ENCODE measurements at places on chromosomes 13 and 19. TPM values are rescaled to one million over a fixed set of nuclear protein-coding genes. Genes with fewer than 3 reads are reported as not detected.

Gene TSEN34
- total RNA-seq, result 34.7 TPM

Gene TUBA3C
- total RNA-seq, result not detected

Gene MISP
- total RNA-seq, result 15.9 TPM

DNA sequence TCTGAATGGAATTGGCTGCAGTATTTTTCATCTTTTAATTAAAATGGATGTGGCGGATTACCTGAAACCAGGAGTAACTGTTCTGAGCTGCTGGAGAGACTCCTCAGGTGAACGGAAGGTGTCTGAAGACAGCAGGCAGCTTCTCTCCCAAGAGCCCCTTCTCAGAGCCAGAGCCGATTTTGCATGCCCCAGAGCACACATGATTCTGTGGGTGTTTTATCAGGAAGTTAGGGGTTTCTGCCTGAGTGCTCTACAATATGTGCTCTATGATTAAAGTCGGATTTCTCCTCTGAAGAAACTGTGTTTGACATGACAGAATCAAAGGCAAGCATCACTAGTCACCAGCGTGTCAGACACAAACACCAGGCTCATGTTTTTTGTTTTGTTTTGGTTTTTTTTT lies 60.7 kb upstream of the MCF2L start:
- no peaks in the 10 kb centered on the region for H3K36me3 ChIP-seq
- peaks cover under 1% of the 10 kb centered on the region for H3K4me1 ChIP-seq
- H3K27ac ChIP-seq, result no peak overlapping the region
- no peak for DNase-seq
- peaks cover 7% of the 10 kb centered on the region for H3K27me3 ChIP-seq
- H3K4me3 ChIP-seq, result no peak overlapping the region

DNA sequence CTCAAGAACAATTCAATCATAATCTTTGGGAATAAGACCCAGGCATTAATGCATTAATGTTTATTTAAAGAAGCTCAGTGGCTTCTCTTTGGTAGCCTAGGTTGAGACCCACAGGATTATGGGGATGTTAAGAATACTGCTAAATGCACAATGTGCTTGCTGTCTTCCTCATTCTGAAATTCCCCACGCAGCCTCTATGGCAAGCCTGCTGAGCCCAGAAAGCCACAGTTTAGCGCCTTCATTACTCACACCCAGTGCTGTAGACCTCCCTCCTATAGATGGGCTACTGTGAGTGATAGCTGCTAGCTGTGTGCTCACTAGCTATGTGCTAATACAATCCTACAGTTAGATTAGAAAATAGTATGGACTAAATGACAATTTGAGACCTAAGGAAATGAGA lies 90.6 kb downstream of the TNFSF13B start:
- no peak for DNase-seq
- no peaks in the 10 kb centered on the region for H3K36me3 ChIP-seq
- H3K27me3 ChIP-seq, result no peaks in the 10 kb centered on the region
- no peak overlapping the region for H3K4me3 ChIP-seq
- H3K27ac ChIP-seq, result no peak overlapping the region

GRCh38 chr13:38872693-38873092 lies 117.9 kb downstream of the STOML3 start:
- no peaks in the 10 kb centered on the region for H3K36me3 ChIP-seq
- H3K27ac ChIP-seq, result no peak overlapping the region
- H3K4me3 ChIP-seq, result no peak overlapping the region
- no peaks in the 10 kb centered on the region for H3K4me1 ChIP-seq

DNA sequence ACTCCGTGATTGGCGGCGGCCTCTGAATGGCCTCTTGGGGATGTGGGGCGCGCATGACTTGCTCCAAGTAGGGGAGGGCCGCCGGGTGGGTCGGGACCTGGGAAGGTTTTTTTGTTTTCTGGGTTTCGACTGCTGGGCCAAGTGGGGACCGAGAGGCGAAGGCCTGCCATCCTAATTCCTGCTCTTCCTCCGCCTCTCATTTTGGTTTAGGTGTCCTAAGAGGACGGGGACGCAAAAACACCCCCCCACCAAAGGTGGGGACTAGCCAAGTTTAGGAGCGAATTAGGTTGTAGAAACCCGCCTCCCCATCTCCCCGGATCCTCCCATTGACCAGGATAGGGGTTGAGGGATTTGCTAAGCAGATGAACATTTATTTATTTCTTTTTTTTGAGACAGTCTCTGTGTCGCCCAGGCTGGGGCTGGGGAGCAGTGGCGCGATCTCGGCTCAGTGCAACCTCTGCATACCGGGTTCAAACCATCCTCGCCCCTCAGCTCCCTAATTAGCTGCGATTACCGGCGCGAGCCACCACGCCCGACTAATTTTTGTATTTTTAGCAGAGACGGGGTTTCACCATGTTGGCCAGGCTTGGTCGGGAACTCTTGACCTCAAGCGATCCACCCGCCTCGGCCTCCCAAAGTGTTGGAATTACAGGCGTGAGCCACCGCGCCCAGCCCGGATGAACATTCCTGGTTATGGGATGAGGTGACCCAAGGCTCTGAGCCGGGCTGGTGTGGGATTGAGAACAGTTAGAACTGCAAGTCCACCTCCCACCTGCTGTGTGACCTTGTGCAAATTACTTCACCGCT lies 838 bp downstream of the PPP2R1A start:
- peak; percentile 70 for DNase-seq
- H3K4me3 ChIP-seq, result peak overlapping the region; percentile 82
- peaks cover 38% of the 10 kb centered on the region for H3K4me1 ChIP-seq
- H3K27me3 ChIP-seq, result no peaks in the 10 kb centered on the region
- peak overlapping the region; percentile 99 for H3K27ac ChIP-seq

DNA sequence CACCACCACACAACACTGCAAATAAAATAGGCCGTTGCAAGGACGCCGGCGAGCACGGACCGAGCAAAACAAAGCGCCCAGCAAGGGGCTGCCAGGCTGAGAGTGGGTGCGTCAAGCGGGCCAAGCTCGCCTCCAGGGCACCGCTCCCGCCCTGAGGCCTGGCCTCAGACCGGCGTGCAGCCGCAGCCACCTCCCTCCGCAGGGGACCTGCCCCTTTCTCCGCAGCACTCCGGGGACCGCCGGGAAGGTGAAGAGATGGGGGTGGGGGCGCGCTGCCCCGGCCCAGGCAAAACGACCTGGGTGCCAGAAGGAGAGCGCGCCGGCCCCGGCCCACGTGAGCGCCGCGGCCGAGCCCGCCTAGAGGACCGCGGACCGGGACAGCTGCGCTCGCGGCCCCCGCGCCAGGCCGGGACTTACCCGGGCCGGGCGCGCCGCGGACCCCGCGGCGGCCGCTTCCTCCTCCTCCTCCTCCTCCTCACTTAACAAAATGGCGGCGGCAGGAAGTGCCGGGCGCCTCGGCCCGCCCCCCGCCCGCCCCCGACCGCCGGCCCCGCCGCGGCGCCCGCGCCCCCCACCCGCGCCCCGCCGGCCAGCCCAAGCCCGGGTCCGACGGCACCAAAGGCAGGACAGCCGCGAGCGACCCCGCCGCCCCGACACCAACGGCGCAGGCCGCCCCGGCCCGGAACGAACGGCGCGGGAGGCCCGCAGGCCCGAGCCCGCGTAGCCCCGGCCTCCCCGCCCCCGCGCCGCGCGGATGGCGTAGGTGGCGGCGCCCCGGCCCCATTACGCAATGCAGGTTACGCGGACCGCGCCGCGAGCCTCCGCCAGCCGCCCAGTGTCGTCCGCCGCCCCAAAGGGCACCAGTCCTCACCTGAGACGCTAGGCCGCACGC lies 674 bp downstream of the BRD4 start:
- H3K27me3 ChIP-seq, result no peaks in the 10 kb centered on the region
- peak; percentile 85 for DNase-seq
- H3K4me3 ChIP-seq, result peak overlapping the region; percentile 95
- H3K27ac ChIP-seq, result peak overlapping the region; percentile 86

- no peak overlapping the region for H3K4me3 ChIP-seq
- no peak for DNase-seq
- no peaks in the 10 kb centered on the region for H3K36me3 ChIP-seq
- no peak overlapping the region for H3K27ac ChIP-seq
Measured at GRCh38 chr19:8020681-8021080, 15.2 kb upstream of the ELAVL1 start.

DNA sequence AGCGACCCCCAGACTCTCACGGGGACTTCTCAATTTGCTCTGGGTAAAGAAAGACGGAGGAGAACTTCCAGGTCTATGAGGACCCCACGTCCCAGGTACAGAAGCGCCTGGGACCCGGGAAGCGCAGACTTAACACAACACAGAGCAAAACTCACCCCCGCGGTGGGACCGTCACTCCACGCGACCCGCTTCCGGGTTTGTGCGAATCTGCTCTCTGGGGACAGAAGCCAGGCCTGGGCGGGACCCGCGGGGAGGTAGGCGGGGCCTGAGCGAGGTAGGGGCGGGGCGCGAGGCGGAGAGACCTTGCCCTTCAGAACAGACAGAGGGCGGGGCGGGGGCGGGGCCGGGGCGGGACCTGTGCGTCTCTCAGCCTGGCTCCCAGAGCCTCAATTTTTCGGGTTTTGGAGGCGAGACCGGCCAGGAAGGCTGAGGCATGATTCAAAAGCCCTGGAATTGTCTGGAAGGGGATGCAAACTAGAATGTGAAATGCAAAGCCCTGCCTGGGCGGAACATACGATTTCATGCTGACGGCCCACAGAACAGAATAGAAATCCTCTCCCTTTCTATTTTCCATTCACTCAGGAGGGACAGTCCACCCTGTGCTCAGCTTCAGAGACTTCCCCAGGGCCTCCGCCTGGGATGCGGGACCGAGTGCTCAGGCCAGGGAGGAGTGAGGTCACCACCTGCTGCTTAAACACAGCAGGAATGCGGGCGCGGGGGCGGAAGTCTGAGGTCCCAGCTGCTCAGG lies 19.3 kb upstream of the ZNF888 start:
- DNase-seq, result peak; percentile 96
- H3K27ac ChIP-seq, result peak overlapping the region; percentile 85
- H3K4me3 ChIP-seq, result peak overlapping the region; percentile 83
- peaks cover 8% of the 10 kb centered on the region for H3K4me1 ChIP-seq
- H3K27me3 ChIP-seq, result no peaks in the 10 kb centered on the region
- no peaks in the 10 kb centered on the region for H3K36me3 ChIP-seq

GRCh38 chr19:49393881-49394280 lies 5.8 kb downstream of the KASH5 start:
- no peaks in the 10 kb centered on the region for H3K4me1 ChIP-seq
- H3K27ac ChIP-seq, result no peak overlapping the region
- no peaks in the 10 kb centered on the region for H3K36me3 ChIP-seq

GRCh38 chr19:49514151-49514550 lies 1.7 kb downstream of the FCGRT start:
- H3K27ac ChIP-seq, result peak overlapping the region; percentile 91
- H3K36me3 ChIP-seq, result no peaks in the 10 kb centered on the region
- peak; percentile 70 for DNase-seq
- H3K27me3 ChIP-seq, result no peaks in the 10 kb centered on the region
- H3K4me1 ChIP-seq, result peaks cover 33% of the 10 kb centered on the region
- peak overlapping the region; percentile 84 for H3K4me3 ChIP-seq
